GDM1 (cell line): ENCODE measurements at places on chromosomes 1 and 21.

DNA sequence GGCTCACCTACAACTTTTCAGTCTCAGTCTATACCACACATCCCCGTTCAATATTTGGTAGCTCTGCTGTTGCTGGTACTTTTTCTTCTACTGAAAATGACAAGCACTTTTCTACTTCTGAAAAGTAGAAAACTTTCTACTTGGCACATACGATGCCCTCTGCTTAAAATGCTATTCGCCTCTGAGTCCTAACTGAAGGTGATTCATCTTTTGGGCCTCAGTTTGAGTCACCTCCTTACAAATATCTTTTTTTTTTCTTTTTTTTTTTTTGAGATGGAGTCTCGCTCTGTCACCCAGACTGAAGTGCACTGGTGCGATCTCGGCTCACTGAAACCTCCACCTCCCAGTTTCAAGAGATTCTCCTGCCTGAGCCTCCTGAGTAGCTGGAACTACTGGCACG, 136.0 kb upstream of the CYYR1 start:
- DNase-seq: no peak

GRCh38 chr1:203175237-203175826, at the start of gene MYBPH:
Gene MYBPH, minus strand, starts transcription at chr1:203175826. Its CDS starts 71 bp downstream, at chr1:203175755.
- DNase-seq: no peak

- peak; percentile 74 for DNase-seq
Observed at GRCh38 chr1:111481387-111482221, 7.8 kb downstream of the C1orf162 start.

DNA sequence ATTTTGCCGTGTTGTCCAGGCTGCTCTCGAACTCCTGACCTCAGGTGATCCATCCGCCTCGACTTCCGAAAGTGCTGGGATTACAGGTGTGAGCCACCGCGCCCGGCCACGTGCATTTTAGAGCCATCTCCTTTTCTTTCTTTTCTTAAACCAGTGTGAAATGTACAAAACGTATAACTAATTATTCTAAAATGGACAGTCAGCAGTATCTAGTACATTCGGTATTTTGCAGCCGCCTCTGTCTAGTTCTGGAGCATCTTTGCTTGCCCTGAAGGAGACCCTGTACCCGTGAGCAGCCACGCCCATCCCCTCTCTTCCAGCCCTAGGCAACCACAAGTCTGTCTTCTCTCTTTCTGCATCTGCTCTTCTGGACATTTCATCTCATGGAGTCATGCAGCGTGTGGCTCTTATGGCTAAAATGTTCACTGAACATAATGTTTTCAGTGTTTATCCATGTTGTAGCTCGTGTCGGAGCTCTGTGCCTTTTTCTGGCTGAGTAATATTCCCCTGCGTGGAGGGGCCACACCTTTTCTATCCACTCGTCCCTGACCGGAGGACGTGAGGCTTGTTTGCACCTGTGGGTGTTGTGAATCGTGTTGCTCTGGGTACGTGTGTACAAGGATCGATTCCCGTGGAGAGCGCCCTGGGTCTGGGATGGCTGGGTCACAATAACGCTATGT, 187.5 kb upstream of the ARHGEF16 start:
- DNase-seq: no peak

- no peak for DNase-seq
Observed at GRCh38 chr1:239810061-239810481, 281.6 kb upstream of the FMN2 start.

DNA sequence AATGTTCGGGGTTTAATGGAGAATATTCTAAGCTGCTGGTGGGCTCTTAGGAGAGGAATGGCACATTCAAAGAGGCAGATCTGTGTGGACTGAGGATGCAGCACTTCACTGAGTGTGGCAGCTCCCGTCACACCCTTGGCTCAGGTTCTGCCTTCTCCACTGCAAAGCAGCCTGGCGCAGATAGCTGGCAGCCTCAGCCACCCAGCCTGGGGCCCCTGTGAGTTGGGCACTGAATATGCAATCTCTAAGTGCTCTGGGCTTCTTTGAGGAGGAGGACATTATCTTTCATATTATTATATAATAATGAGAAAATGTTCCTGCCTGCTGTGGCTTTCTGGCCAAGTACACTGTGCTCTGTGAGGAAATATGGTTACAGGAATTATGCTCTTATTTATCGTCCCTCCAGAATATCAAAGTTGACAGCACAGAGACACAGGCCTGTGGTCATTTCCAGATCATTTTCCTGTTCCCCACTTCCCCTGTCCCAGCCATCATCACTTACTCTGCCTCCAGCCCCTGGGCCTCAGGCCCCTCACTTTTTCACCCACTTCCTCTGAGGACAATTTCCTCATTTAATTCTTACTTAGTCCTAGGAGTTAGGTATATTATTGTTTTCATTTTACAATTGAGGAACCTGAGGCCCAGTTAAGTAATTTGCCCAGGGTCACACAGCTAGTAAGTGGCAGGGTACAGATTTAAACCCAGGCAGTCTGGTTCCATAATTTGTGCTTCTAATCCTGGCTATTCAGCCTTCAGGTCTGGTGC, 53.6 kb downstream of the MAB21L3 start:
- no peak for DNase-seq

GRCh38 chr1:21936366-21937031, 611 bp downstream of the HSPG2 start:
- DNase-seq: no peak

- DNase-seq: no peak
Observed at GRCh38 chr21:25370311-25370744, 237.0 kb downstream of the MRPL39 start.

DNA sequence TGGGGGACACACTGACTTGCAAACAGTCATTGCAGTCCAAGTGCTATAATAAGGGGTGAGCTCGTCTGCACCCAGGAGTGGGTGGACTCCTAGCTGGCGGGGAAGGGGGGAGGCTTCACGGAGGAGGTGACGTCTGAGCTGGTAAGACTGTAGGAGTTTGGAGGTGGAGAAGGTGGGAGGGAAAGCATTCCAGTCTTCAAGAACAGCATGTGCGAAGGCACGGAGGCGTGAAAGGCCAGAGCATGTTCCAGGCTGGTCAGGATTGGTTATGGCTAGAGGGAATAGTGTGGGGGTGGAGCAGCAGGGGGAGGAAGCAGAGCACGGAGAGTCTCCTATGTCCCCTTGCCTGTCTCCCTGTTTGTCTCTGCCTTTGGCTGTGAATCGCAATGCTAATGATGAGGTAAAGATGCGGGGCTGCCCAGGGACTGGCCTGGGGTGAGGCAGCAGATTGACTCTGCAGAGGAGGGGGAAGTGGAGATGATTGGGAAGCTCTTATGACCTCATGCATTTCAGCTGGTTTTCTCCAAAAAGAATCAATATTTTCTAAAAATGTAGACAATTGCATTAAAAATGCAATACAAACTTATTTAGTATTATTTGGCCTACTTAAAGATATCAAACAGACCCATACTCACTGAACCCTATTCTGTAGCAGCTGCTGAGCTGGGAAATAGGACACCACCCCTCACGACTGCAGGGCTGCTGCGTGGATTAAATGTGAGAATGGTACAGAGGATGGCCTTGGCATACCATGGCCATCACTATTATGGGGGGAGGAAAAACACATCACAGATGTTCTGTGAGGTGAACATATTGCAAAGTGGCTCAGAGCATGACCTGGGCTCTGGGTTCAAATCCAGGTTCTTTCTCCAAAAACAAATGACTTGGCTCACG, 2.6 kb upstream of the ZNF436 start:
- no peak for DNase-seq

DNA sequence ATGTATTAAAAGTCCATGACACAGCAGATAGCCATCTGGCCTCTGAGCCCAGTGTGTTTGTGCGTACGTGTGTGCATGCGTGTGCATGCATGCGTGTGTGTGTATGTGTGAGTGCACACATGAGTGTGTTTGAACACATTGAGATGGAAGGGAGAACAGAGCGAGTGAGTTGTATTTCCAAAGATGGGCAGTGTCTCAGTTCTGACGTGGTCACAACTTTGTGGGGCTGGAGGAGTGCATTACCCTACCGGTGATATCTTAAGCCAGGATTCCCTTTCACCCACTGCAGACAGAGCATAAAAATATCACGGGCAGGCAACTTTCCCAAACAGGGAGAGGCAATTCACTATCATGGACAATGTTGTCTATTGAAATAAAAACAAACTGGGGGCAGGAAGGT, 27.8 kb downstream of the IRF2BP2 start:
- DNase-seq: no peak

DNA sequence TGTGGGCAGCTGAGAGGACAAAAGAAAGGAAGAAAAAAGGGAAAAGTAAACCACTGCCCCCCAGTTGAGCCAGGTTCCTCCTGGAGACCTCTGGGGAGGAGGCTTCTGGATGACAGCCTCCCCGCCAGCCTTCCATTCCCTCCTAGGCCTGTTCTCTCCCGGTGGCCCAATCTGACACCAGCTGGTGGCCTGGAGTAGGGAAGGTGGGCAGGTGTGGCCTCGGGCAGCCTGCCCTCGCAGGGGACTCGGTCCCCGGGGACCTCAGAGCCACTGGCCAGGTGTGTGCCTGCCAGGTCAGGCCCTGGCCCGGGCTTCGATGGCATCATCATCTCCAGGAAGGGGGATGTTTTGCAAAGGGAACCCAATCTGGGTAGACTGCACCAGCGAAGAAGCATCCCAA, 159.0 kb downstream of the CASZ1 start:
- no peak for DNase-seq

DNA sequence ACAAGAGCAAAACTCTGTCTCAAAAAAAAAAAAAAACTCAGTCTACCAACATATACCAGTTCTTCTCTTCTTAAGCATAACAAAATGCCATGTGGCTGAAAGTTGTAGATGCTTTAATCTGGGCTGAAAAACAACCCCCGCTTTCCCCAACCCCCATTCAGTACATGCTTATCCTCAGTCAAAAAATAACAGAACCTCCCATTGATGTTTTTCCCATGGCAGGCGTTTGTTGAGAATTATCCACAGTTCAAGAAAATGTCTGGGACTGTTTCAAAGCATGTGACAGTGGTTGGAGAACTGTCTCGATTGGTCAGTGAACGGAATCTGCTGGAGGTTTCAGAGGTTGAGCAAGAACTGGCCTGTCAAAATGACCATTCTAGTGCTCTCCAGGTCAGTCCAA, 14.9 kb downstream of the VPS45 start:
- DNase-seq: no peak

DNA sequence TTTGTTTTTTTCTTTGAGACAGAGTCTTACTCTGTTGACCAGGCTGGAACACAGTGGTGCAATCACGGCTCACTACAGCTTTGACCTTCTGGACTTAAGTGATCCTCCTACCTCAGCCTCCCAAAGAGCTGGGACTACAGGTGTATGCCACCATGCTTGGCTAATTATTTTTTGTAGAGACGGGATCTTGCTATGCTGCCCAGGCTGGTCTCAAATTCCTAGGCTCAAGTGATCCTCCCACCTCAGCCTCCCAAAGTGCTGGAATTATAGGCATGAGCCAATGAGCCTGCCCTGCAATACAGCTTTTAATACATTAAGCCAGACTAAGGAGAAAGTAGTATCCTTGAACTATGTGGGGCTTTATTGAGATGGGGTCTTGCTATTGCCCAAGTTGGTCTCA, 16.6 kb upstream of the EXOSC10 start:
- DNase-seq: no peak

- peak; percentile 56 for DNase-seq
Observed at GRCh38 chr1:54542962-54543539, 5.0 kb upstream of the ACOT11 start.

DNA sequence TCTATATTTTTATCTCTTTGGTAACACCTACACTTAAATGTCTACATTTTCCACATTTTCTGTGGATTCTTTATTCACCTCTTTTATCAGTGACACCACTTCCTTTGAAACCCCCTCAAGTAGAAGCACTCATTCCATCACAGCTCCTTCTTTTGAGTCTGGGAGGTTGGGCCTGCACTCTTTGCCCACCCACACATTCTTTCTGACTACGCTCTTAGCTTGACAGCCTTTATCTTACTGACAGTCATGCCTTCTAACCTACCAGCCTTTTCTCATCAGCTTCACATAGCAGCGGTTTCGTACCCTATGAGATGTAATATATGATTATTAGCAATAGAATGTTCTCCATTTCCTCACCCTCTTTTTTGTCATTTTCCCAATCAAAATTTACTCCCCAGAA, 151.9 kb downstream of the TNFSF18 start:
- no peak for DNase-seq

GRCh38 chr1:151508833-151509232, 2.4 kb upstream of the CGN start:
- no peak for DNase-seq

DNA sequence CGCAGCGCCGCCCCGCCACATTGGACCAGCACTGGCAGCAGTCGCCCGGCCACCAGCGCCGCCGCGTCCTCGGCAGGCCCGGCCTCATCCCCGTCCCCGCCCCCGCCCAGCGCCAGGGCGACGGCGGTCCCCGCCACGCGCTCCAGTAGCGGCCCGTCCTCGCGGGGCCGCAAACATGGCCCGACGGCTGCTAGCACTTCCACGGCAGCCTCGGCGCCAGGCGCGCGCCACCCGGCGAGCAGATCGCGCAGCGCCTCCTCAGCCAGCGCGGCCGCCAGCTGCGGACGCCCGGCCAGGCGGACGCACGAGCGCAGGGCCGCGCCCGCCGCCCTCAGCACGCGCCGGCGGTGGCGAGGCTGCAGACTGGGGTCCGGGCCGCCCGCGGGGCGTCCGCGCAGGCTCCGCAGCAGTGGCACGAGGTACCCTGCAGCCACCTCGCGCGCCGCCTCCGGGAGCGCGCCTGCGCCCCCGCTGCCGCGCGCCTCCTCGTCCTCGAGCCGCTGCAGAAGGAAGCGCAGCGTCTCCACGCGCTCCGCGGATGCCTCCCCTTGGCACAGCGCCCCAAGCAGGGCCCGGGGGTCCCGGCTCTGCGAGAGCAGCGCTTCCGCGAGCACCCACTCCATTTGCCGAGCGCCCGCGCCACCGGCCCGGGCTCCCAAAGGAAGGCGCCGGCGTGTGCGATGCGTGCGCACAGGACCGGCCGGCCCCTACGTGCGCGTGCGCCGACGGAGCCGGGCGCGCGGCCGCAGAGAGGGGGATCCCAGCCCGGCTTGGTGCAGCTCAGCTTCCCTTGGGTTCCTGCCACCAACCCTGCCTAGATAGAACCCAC, at the start of gene TARBP1:
Gene TARBP1 (minus strand): TSS at position 699 of the 829 bp plus-strand sequence. CDS start 76 bp downstream, at position 623.
- peak; percentile 84 for DNase-seq

DNA sequence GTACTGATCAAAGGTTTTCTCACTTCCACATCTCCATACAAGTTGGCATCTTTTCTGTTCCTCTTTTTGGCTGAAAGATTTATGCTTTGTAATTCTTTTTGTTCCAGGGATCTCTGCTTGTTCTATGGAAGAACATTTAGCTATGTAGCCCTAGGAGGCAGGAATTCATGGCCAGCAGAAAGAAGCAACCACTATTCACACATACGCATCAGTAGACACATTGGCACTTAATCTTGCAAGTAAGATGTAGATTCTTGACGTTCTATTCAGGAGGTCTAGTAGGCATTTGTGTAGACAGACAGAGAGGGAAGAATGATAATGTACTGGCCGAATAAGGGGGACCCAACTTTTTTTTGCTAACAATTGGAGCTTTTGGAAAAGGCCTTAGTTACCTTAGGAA, 336.0 kb downstream of the NUF2 start:
- no peak for DNase-seq

- DNase-seq: no peak
Observed at GRCh38 chr21:35893156-35893555, 167.2 kb downstream of the SETD4 start.

DNA sequence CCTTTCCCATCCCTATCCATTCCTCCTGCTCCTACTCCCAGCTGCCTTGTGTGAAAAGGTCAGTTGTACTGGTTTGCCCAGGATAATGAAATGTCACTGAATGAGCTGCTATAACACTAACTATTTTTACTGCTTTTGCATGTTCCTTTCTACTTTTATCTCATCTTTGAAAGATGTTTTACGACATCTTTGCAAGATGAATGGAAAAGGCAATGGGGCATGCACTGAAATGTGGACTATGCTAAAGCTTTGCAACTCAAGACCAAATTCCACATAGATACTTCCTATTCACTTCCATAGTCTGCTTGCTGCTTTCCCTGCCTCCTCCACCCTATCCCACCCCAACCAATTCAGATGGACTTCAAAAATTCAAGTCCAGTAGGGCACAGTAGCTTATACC, 111.3 kb downstream of the SETD4 start:
- no peak for DNase-seq
